ENCODE measurements at places on chromosomes 7 and 10.
A peak's percentile ranks its signal among the peaks of the same experiment; 100 is the strongest.

DNA sequence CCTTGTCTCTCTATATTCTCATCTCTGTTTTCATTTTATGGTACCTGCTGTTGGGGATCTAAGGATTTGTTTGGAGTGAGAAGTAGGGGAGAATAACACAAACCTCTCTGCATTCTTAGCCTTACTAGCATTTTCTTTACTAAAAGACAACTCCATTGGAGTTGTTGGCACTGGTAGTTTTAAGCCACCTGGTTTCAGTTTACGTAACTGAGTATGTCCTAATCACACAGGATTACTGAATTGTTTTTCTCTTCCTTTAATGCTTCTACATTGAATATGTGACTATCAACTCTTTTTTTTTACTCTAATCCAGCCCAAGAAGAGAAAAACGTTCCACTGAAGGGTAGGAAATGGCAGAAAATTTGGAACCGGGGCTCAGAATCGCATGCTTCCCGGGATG is 30.0 kb upstream of the TRIL start:
- no peak for DNase-seq

DNA sequence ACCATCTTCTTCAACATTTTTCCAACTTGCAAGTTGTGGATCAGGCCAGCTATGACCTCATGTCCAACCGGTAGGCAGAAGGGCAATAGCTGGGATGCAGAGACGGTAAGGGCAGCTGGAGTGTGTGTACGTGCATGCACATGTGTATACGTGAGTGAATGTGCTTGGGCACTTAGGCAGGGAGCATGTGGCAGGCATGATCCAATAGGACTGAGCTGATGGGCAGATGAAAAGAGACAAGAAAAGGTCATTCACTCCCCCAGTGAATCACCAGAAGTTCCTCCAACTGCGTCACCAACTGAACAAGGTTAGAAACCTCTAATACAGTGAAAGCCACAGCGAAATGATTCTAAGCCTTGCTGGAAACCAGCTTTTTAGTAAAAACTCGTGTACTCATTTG is 176.1 kb downstream of the FGFR2 start:
- DNase-seq, result no peak

GRCh38 chr7:18623389-18623788 is 127.8 kb downstream of the HDAC9 start:
- DNase-seq, result no peak

DNA sequence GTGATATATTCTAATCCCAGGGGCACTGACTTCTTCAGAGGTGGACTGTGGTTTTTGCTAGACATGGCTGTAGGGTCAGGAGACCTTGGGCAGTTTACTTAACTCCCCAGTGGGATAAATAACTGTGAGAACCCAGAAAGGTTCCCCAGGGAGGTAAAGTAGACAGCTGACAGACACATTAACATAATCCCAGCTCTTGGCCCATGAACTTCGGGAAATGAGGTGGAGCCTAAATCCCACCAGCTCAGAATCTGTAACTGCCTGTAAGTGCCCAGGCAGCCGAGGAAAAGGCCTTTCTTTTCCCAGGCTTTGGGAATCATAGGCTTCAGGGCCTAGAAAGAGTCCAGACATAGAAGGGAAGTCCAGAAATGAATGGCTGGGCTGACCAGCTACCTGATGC is 106.0 kb downstream of the LRRC18 start:
- no peak for DNase-seq

DNA sequence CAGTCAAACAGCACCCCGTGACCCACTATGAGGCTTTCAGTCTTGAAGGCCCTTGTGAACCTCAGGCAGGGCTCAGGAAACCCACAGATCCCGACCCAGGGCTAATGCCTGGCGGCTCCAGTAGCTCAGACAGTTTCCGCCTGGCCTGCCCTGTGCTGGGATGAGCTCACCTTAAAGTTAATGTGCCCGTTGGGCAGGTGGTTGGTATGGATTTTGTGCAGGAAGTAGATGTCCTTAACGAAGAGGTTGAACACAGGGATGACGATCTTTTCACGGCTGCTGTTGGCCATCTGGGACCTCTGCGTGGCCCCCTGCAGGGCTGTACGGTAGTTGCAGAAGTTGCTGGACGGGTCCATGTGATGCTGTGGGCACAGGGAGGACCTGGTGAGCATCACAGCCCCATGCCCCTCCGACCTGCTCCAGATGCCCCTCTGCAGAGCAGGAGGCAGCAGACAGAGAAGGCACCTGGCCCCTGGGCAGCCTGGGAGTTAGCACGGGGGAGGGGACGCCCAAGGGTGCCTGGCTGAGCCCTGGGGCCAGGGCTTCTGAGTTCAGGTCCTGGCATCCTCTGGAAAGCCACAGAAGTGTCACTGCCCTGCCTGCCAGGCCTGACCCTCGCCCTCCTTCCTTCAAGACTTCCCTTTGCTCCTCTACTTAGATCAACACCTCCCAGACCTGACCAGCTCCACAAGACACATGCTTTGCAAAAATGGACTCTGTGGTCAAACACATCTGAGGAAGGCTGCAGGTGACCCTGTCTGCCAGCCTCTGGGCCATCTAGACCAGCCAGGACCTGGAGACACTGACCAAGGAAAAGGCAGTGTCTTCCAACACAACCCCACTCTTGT is 59.8 kb downstream of the CSGALNACT2 start:
- no peak for DNase-seq

- DNase-seq, result no peak
These were observed 138.0 kb downstream of the ADCY1 start for GRCh38 chr7:45712057-45712689.

GRCh38 chr7:45082031-45082830 is 6.5 kb downstream of the NACAD start:
- DNase-seq, result no peak

- DNase-seq, result no peak
These were observed 54.8 kb downstream of the PPP1R17 start for GRCh38 chr7:31741852-31742251.

DNA sequence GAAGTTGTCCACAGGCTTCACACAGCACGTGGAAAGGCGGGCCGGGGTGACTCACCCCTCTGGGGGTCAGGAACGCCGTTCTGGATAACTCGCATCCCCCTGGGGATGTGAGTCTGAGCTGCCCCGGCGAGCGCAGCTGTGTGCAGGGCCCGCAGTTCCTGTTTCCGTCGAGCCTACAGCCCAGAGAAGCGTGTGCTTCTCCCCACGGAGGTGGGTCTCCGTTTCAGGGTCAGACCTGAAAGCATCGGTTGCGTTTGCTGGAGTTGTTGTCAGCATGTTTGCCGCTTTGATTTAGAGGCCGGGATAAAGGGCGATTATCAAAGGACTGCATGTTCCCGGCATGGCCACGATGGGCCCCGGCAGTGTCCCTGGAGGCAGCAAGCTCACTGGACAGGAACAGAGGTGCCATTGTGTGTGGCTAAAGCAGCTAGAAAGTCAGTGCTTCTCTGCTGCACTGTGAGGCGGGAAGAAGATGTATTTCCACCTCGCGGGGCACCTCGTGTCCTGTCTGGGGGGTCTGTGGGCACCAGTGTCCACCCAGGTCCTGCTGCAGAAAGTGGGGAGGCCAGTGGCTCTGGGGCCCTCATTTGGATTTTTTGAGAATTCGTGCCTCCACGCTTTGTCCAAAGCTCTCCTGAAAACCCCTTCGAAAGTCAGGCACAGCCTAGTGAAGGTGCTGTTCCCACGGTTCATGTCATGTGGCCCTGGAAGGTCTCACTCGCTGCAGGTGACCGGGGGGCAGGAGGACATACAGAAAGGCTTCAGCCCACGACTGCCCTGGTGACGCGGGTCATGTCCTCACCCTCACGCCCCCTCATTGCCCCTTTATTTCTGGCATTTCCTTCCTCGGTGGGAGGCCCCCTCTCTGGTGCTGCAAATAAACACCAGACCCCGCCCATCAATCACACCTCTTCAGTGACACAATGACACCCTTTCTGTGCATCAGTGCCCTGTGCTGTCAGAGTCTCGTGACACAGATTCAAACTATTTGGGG is 27.4 kb upstream of the GDI2 start:
- peak; percentile 23 for DNase-seq

GRCh38 chr7:40311307-40311706 is 176.5 kb downstream of the SUGCT start:
- DNase-seq, result no peak

DNA sequence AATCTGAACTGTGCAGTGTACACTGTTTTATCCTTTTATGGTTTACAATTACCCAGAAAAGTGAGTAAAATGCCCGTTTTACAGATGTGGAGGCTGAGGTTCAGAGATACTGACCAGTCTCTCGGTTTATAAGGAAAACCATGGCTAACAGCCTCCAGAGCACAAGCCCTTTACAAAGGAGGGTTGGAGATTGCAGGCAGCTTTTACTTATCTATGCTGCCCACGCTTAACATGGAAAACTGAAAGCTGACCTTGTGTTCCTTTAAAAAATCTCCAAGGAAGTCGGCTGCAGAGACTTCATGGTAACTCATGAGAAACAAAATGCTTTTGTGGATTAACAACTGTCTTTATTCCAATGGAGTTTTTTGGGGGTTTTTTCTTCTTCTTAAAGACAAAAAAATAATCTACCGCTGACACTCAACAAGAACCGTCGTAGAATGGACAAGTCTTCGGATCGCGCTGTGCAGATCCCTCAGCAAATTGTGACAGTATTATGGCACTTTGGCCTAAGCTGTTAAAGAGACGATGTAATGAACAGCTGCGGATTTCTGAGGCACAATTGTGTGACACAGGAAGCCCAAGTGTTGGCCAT is 654 bp upstream of the SLF2 start:
- no peak for DNase-seq
